ENCODE measurements at places on chromosomes 2 and 18. TPM values are rescaled to one million over a fixed set of nuclear protein-coding genes. Genes with fewer than 3 reads are reported as not detected.

GRCh38 chr18:35335866-35336265 is 8.4 kb downstream of the ZNF24 start:
- DNase-seq = no peak

- DNase-seq = no peak
Measured at GRCh38 chr2:128809880-128810279, 491.2 kb upstream of the HS6ST1 start.

Gene MRO
- total RNA-seq = under 0.01 TPM

Gene GAREM1
- total RNA-seq = 1.5 TPM

DNA sequence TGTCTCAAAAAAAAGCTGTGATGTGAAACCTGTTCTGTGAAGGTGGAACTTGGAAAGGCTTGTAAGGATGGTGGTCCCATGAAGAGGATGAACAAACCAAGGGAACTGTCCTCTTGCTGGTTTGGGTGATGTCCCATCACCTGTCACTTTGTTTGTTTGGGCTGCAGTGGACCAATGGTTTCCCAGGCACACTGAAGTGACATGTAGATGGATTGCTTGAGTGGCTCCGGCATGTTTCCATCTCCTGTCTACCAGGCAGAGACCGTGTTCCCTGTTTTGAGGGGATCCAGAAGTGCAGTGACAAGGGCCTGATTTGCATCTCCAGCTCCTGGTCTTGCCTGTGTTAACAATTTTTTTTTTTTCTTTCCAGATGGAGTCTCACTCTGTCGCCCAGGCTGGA is 8.9 kb downstream of the NEDD4L start:
- no peak for DNase-seq

DNA sequence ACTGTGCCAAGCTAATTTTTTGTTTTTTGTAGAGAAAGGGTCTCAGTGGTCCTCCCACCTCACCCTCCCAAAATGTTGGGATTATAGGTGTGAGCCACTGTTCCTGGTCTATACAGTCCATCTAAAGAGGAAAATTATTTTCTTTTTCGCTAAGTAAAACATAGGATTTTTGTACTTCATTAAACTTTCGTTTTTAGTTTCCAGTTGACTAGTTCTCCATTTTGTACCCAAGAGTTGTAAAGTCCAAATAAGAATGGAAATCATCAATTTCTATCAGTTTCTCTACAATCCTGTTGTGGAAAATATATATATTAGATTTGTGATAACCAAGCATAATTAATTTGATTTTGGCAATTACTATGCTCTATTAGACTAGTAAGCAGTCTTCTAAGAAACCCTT is 156.4 kb downstream of the BABAM2 start:
- no peak for DNase-seq

- no peak for DNase-seq
Measured at GRCh38 chr2:53347269-53347668, 420.3 kb upstream of the CHAC2 start.

- peak; percentile 65 for DNase-seq
Measured at GRCh38 chr2:2664989-2665833, 334.1 kb upstream of the MYT1L start.

Gene TCF23
- not detected for total RNA-seq

GRCh38 chr2:231761735-231762134 is 19.3 kb downstream of the PDE6D start:
- no peak for DNase-seq

DNA sequence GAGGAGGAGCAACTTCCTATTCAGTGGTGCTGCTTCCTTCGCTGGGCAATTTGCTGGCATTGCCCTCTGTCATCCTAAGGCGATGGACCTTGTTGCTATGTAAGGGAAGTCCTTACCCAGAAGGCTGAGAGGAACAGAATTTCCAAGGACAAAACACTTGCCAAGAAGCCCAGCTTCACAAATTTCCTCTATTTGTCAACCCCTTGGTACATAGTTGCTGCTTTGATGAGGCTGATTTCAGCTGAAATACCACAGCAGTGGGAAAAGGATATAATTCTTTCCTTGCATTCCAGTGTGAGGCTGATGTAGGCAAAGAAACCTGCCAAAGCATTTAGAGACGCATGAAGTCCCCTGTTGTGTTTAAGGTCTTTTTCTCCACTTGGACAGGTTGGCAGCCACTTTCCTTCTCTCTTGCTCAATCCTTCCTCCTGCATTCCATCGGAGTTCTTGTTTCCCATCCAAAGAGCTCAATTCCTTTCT is 16.4 kb upstream of the ST3GAL5 start:
- DNase-seq = peak; percentile 89

Gene ANKRD62
- not detected for total RNA-seq

- no peak for DNase-seq
Measured at GRCh38 chr2:240717681-240718581, 26.3 kb downstream of the AQP12A start.

DNA sequence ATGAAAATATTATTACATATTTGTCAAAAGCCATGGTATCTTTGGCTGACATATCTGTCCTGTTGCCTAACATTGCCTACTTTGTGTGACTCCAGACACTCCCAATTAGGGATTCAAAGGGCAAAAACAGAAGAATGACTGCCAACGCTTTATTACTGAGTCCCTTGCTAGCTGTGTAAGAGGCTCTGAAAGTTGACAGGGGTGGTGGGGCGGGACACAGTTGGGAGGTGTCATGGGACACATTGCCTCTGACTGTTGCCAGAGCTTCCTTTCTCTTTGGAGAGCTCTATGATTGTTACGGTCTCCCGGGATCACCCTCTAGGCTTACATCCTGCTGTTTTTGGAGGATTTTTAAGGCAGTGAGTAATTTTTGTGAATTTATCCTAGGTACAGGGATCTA is 249.6 kb upstream of the ACVR2A start:
- no peak for DNase-seq

Measured in fibroblast of lung (primary cell).